ENCODE measurements at places on chromosomes 2 and 18. TPM values are rescaled to one million over a fixed set of nuclear protein-coding genes. Genes with fewer than 3 reads are reported as not detected.

DNA sequence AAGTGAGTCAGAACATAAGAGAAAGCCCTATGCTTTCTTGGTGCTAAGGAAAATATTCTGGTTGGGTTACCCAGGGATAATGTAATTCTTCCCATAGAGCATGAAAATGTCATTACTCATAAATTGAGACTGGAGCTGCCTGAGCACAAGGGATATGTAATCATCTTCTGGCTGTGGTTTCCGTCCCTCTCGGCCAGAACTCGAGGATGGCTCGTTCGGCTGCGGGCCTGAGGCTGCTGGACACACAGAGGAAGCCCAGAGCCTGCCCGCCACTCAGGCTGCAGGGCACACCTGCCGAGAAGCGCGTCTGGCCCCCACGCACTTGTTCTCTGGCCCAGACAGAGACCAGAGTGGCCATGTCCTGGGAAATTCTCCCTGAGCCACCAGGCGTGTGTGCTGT is 104.9 kb downstream of the ASAP2 start:
- DNase-seq, result no peak

- DNase-seq, result no peak
Observed at GRCh38 chr18:34998661-34999060, 42.6 kb upstream of the MAPRE2 start.

DNA sequence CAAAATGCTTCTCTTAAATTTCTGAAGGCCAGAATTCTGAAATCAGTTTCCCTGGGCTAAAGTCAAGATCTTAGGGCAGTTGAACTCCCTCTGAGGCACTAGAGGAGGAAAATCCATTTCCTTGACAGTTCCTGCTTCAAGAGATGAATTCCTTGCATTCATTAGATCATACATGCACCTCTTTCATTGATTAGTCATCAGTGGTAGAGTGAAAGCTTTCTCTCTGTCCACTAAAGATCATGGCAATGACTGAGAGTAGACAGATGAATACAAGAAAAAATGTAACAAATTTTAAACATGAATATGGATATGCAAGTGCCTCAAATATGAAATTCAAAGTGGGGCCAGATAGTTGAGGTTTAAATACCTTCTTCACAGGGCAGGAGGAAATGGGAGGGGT is 693.4 kb upstream of the TMEFF2 start:
- no peak for DNase-seq

DNA sequence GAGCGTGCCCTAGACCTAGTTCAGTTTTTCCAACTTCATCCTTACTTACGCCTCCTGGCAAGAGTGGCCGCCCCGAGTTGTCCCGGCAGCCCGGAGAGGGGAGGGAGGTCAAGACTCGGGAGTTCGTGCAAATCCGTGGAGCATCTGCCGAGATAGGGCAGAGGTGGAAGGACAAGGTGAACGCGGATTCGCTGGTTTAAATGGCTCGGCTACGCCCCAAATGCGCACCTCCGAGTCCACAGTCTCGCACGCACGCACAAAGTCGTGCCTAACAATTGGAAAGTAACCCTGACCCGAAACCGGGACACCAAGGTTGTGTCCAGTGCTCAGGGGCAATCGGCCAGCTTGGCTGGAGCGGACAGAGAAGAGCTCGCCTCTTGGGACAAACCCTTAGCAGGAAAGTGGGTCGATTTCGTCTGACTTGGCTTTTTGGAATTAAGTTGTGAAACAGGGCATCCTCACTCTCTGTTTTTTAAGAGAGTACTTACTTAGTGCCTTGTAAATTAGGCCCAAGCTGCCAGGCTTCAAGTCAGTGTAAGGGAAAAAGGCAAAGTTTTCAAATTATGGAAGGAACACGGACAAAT is 726 bp upstream of the SS18 start:
- DNase-seq, result peak; percentile 61

The ZNF892 gene
- 2.0 TPM for total RNA-seq

DNA sequence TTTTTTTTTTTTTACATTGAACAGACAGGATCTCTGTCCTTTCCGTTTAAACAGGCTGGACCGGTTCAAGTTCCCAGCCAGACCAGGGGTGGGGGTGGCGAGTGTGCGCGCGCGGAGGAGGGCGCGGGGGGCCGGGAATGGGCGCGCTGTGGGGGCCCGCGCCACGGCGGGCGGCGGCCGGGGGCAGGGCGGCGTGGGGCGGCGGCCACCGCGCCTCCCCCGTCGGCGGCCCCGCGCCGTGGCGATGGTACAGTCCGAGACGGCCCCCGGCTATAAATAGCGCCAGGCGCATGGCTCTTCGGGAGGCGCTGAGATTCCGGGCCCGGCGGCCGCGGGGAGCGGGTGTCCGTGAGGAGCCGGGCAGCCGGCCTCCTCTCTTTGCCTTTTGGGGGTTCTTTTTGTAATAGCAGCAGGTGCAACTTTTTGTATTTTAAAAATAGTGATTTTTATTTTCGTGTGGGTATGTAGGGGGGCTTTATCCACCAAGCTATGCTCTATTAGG is 430 bp upstream of the CELF4 start:
- peak; percentile 21 for DNase-seq

GRCh38 chr2:201781557-201782051 is 871 bp upstream of the ALS2 start:
- no peak for DNase-seq

DNA sequence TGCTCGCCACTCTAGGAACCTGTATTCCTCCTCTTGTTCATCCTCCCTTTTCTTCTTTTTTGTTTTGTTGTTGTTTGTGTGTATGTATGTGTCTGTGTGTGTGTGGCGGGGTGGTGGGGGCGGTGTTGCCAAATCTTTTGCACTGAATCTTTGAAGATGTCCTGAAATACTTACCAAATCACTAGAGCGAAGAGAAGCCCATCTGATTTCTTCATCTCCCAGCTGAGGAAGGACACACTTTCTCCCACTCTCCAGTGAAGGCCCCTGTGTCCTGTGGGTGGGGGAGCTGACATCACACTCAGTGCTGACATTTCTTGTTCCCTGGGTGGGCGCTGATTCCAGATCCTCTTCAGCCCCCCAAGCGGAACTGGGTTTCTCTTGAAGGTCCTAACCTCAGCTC is 74.5 kb downstream of the NEDD4L start:
- no peak for DNase-seq

All from H4 (cell line).